ENCODE measurements at places on chromosomes 2 and 18.
A peak's percentile ranks its signal among the peaks of the same experiment; 100 is the strongest.

- no peak for DNase-seq
Measured at GRCh38 chr18:21490748-21491147, 109.8 kb downstream of the ESCO1 start.

DNA sequence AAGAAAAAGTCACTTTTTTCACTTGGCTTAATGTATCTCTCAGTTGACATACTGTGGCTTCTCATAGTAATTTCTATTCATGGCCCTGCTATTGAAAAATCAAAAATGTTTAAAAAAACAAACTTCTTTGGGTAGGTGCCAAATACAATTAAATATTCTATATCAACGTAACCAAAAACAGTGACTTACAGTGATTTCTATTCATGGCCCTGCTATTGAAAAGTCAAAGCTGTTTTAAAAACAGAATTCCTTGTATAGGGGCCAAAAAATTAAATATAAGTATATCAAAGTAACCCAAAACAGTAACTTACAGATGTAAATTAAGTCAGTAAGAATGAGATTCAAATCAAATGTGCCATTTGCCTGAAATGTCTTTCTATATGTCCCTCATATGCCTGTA is 31.4 kb upstream of the CD302 start:
- DNase-seq, result no peak

DNA sequence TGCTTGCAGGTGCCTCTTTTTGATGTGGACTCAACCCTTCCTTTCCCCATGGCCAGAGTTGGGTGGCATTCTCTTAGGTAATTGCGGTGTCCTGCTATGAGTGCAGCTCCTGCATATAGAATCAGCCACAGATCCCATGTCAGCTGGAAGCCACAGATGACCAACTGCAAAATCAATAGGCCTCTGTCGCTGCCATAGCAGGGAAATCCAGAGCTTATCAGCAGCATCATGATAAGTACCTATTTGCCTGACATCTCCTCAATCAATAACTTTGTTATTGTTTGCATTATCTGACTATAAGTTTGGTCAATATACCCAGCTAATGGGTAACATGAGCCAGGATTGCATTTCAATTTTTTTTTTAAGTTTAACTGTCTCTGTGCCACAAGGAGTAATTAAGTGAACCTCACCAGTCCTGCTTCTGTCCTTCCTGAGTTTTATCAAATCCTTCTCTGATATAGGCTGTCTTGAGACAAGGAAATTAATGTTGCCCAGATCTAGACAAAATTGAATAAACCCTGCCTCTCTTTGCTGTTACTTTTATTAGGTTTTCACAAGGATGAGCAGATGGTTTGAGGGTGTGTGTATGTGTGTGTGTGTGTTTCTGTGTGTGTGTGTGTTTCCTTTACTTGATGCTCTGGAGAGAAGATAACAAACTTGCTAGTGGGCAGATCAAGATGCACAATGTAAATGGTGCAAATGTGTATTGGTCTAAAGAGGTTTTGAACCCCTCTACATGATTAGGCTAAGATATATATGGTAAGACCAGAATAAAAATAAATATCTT is 59.6 kb upstream of the CREB1 start:
- no peak for DNase-seq

DNA sequence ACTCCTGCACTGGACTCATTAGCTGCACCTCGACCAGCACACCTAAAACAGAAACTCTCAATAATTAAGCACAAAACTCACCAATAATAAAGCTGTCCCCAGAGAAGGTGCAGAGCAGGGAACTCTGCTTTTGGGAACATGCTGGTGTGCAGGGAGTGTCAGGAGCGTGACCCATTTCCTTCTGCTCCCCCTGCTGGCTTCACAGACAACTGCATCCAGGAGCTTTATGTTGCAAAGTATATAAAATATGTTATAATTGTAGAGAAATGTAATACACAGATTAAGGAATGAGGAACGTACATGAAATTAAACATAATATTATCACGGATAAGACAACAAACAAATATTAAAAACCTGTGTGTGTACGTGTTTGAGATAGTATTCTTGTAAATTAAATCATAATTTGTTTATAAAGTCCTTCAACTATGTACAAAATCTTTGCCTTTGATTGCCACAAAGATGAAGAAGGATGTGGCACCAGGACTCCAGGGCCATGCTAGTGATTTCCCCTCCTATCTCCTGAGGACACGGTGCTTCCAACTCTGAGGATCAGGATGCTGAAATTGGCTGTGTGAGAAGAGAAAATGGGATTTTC is 68.6 kb upstream of the MAL start:
- DNase-seq, result peak; percentile 25

DNA sequence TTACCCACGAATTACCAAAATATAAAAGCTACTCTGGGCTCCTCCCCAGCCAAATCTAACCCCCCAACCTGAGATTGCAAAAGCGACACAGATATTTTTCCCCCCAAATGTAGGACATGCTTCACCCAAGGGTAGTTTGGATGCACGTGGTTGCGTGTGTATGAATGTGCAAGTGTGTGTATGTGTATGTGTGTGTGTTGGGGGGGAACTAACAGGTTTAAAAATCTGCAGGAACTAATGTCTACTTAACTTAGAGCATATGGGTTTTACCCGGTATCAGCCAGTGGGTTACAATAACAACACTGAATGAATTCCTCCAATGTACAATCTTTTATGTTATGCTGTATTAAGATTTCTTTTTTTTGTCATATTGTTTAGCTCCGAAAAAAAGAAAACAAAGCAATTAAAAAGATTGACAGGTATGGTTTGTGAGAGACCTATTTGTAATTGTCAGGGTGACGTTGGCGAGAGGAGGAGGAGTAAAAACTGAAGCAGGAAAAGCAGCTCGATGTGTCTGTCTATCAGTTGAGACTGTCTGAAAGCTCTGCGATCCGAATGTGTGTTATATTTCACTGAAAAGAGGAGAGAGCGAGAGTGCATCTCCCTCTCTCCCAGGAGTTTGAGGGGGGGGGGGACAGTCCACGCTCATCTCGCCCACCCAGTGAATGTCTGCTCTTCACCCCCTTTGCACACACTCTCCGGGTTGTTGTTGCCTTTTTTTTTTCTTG is at the start of gene TSHZ1:
TSS of gene TSHZ1 (plus strand) at position 524 of the 728 bp plus-strand sequence. CDS start 1,080 bp downstream, outside the sequence.
- DNase-seq, result peak; percentile 25

- DNase-seq, result no peak
Measured at GRCh38 chr2:76958749-76959148, 563.4 kb downstream of the LRRTM4 start.

DNA sequence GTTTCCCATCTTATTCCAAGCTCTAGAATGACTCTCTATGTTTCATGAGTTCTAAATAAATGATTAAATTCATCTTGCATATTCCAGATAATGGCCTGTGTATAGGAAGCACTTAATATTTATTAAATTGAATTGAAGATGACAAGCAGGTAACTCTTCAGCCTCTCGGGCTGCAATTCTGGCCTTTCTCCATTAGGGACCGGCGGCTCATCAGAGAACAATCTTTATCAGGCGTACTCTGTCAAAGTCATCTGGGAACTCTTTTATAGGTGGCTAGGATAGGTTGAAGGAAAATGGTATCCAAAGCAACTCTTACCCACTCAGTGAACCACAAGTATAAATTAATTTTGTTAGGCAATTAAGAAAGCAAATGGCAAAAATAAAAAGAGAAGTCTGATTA is 308.5 kb downstream of the NOL4 start:
- DNase-seq, result no peak

GRCh38 chr2:27128668-27129571 is 5.3 kb downstream of the ABHD1 start:
- DNase-seq, result no peak

GRCh38 chr2:206435742-206436141 is 7.6 kb upstream of the ADAM23 start:
- no peak for DNase-seq

Data from activated T-cell treated with anti-CD3 and anti-CD28 coated beads for 48 hours (primary cell).